ENCODE measurements at places on chromosomes 13 and 19.

- DNase-seq, result no peak
Observed at GRCh38 chr19:14606627-14607026, 23.7 kb downstream of the CLEC17A start.

- no peak for DNase-seq
Observed at GRCh38 chr19:15161028-15161984, 39.5 kb downstream of the NOTCH3 start.

DNA sequence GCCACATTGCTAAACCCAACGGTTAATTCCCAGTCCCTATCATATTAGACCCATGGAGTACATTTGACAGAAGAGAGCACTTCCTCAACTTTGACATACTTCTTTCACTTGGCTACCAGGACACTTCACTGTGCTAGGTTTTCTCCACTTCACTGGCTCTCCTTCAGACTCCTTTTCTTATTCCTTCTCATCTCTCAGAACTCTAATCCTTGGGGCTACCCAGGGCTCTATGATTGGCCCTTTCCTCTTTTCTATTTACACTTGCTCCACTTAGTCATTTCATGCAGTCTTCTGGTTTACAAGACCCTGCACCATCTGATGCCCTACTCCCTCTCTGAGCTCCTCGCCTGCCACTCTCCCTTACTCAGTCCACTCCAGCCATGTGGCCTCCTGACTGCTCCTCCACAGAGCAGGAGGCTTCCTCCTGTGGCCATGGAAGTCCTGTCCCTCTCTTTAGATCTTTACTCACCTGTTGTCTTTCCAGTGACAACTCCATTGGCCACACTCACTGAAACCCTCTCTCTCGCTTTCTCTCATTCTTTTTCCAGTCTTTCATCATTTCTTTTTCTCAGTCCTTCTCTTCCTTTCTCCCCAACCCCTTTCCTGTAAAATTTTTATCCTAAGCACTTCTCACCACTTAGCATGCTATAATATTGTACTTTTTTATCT lies 90.4 kb downstream of the TBC1D4 start:
- no peak for DNase-seq

GRCh38 chr13:75180805-75181455 lies 301.0 kb downstream of the TBC1D4 start:
- no peak for DNase-seq

- no peak for DNase-seq
Observed at GRCh38 chr19:366205-366783, 21.7 kb upstream of the MIER2 start.

DNA sequence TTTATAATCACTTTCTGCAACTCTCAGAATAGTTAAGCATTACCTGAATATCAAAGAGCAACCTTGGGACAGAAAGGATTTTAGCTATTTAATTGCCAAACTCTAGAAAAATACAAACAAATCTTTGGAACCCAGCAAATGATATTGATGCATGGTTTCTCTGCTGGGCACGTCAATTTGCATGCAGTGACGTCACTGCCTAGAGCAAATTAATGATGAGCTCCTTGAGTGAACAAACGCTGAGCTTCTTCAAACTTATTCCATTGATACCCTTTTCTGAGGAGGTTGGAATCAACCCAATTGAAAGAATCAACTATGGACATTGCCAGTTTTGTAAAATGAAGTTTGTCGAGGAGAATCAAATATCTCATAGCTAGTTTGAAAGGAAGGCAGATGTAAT lies 259.9 kb upstream of the SOX21 start:
- no peak for DNase-seq

DNA sequence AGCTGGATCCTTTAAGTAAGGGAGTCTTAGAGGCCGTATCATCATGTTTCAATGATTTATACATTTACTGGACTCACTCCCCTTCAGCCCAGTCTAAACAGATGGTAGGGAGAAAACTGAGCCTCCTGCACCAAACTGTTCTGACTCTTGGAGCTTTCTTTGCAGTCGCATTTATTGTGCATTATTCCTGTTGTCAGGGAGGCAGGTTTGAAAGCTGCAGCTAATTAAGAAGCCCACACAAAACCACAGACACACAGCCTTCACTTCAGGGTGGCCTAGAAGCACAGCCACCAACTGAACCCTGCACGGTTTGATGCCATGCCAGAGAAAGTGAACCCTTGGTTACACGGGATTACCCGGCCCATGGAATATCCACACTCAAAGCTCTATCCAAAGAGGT lies 911.0 kb downstream of the UQCRFS1 start:
- no peak for DNase-seq

GRCh38 chr19:19948800-19949199 lies 48.1 kb downstream of the ZNF93 start:
- DNase-seq, result no peak

- DNase-seq, result no peak
Observed at GRCh38 chr13:100106705-100107104, 17.8 kb downstream of the PCCA start.

GRCh38 chr13:32010136-32010535 lies 21.4 kb upstream of the FRY start:
- DNase-seq, result no peak

- DNase-seq, result no peak
Observed at GRCh38 chr13:73521985-73522524, 463.2 kb downstream of the KLF5 start.

DNA sequence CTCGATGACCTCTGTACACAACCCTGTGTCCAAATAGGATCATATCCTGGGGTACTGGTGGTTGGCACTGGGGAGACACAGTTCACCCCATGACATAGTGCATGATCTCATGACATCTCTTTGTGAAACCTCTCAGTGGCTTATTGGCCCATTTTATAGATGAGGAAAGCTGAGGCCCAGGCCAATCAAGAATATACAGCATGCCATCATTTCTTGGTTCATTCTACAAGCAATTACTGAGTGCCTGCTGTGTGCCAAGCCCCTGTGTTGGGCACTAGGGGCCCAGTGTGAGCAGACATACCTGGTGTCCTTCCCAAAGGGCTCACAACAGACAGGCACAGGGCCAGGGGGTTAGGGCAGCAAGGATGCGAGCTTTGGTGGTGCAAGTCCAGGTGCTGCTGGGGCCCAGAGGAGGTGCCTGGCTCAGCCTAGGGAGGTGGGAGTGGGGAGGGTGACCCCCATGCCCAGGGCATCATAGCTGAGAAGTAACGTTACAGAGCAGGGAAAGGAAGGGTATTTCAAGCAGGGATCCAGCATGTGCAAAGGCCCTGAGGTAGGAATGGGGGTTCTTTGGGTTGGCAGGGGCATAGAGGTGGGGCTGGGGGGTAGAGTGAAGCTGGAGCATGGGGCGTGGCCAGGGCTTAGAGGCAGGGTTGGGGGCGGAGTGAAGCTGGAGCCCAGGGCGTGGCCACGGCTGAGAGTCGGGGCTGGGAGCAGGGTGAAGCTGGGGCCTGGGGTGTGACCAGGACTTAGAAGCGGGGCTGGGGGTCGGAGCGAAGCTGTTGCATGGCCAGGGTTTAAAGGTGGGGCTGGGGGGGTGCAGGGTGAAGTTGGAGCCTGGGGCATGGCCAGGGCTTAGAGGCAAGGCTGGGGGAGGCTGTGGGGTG lies 20.7 kb downstream of the COLGALT1 start:
- DNase-seq, result no peak

DNA sequence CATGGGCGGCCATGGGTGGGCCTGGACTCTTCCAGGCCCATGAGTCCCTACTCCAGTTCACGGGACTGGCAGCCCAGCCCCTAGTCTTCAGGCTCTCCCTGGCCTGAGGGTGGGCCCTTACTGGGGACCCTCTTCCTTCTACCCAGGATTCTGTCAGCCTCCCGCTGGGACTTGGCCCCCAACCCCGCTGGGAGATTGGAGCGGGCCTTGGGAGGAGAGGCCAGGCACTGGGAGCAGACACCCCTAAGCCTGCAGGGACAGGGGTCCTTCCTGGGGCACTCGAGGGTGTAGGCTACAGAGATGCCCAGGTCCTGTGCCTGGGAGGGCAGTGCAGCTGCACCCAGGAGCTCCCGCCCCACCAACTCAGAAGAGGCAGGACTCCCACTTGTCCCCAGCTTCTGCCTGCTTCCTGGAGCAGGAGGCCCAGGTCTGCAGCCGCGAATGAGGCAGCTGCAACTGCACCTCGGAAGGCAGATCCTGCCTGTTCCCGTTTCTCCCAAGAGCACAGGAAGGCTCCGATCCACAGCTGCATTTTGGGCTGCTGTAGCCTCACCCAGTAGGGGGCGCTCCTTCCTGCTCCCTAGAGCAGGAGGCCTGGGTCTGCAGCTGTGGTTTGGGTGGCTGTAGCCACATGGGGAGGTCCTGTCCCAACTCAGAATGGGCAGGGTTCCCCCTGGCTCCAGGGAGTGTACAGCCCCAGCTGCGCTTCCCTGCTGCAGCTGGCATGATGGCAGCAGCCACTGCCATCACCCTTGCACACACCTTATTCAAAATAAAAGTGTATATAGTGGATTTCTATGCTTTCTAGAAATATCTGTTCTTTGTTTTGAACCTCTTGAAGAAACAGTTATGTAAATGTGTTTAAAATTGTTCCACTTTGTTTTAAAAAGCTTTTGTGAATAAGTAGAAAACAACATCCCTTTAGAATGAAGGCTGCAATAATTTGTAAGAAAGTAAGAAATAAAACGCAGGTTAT lies 46.8 kb downstream of the TEX26 start:
- DNase-seq, result peak; percentile 82

GRCh38 chr13:100980171-100980570 lies 305.6 kb upstream of the TMTC4 start:
- no peak for DNase-seq

DNA sequence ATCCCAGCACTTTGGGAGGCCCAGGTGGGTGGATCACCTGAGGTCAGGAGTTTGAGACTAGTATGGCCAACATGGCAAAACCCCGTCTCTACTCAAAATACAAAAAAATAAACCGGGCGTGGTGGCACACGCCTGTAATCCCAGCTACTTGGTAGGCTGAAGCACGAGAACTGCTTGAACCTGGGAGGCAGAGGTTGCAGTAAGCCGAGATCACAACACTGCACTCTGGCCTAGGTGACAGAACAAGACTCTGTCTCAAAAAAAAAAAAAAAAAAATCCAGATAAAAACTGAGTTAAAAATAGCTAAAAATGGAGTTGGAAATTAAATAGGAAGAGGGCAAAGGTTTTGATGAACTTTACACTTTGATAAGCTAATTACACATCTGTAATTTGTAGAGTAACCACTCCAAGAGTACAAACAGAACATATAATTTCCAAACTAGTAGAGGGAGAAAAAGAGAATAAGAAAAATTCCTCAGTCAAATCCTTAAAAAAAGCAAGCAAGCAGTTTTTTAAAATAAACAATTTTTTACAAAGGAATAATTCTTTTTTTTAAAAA lies 10.3 kb downstream of the TGDS start:
- DNase-seq, result no peak

DNA sequence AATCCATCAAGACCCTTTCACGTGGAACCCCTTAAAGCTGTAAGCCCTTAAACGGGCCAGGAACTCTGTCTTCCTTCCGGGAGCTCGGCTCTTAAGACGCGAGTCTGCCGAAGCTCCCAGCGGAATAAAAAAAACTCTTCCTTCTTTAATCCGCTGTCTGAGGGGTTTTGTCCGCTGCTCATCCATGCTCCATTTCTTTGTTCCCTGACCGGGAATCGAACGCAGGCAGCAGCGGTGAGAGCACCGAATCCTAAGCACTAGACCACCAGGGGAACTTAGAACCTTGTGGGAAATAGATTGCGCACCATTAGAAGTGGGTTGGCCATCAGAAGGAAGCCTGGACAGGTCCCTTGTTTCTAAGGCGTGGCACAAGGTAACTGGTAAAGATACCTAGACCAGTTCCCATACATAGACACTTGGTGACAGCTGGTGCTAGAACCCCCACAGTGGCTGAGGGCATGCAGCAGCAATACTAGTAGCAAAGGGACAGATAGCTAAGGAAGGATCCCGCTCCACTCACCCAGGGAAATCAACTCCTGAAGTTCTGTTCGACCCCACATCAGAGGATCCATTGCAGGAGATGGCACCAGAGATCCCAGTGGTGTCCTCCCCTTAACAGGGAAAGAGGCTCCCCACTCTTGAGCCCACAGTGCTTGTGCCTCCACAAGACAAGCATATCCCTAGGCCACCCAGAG lies 1.5 kb upstream of the RGCC start:
- DNase-seq, result no peak

GRCh38 chr13:101384929-101385328 lies 31.4 kb downstream of the NALCN start:
- DNase-seq, result no peak

GRCh38 chr19:44807162-44807561 lies 1.7 kb upstream of the BCAM start:
- no peak for DNase-seq

- DNase-seq, result no peak
Observed at GRCh38 chr19:48596679-48597465, 9.7 kb upstream of the SPACA4 start.

- no peak for DNase-seq
Observed at GRCh38 chr13:94192431-94192975, 287.0 kb downstream of the DCT start.

DNA sequence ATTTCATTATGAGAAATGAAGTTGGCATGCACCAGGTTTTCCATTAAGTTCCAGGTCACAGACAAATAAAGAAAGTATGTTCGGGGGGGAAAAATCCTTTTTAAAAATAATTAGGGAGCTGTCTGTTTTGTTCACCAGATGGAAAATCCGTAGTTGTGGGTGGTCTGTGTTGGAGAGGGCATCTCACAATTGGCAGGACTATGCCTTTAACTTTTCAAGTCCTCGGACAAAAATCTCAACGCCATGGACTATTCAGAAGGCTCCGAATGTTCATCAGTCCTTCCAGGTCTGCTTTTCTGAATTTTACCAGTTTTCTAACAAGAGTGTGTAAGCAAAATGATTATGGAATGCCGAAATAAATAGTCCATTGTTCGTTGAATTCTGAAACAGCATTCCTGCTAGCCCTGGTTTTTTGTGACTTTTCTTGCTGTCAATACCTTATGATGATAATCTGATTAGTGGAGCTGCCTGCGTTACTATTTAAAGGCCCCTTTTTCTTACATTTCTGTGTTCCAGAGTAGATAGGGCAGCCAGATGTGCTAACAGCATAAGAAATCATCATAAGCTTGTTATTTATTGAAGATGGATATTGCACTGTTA lies 146.9 kb downstream of the TM9SF2 start:
- DNase-seq, result no peak

GRCh38 chr19:46698395-46699321 lies 18.3 kb downstream of the PRKD2 start:
- no peak for DNase-seq

- no peak for DNase-seq
Observed at GRCh38 chr13:25678398-25678797, 306.6 kb downstream of the ATP8A2 start.

DNA sequence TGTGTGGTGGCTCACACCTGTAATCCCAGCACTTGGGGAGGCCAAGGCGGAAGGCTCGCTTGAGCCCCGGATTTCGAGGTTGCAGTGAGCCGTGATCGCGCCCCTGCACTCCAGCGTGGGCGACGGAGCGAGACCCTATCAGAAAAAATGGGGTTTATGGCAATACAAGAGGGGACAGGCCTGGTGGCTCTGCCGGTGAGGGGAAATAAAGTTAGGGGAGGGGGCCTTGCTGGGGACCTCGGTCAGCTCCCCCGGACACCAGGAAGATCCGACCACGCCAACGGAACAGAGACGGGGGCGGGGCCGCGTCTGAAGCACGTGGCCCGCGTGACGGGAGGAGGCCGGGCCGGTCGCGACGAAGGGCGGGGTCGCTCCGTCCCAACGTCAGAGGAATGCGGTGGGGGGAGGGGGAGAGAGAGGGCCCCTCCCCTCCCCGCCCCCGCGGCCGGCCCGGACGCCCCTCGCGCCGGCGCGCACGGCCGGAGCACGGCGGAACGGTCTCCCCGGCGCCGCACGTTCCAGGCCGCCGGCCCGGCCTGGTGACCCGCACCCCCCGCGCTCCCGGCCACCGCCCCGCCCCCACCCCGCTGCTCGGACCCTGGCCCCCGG lies 1.9 kb upstream of the HNRNPL start:
- DNase-seq, result peak; percentile 94

Data from activated CD8-positive, alpha-beta memory T cell treated with anti-CD3 and anti-CD28 coated beads, Interleukin-2, amount 50 U/mL, for 48 hours (primary cell).